ENCODE measurements at places on chromosomes 16 and 17. TPM values are rescaled to one million over a fixed set of nuclear protein-coding genes. Genes with fewer than 3 reads are reported as not detected.

- H3K36me3 ChIP-seq: no peaks in the 10 kb centered on the region
- H3K27ac ChIP-seq: no peak overlapping the region
- H3K4me3 ChIP-seq: no peak overlapping the region
- no peak for DNase-seq
- H3K4me1 ChIP-seq: no peaks in the 10 kb centered on the region
These were observed 78.9 kb upstream of the FBXO47 start for GRCh38 chr17:39045948-39046679.

TP53TG3B gene
- total RNA-seq: not detected

SDR42E1 gene
- total RNA-seq: 4.5 TPM

- peaks cover 10% of the 10 kb centered on the region for H3K36me3 ChIP-seq
- no peak for DNase-seq
- H3K27me3 ChIP-seq: no peaks in the 10 kb centered on the region
These were observed 128.0 kb downstream of the RAP1GAP2 start for GRCh38 chr17:2924211-2924610.

PPP1R27 gene
- not detected for total RNA-seq

MYH3 gene
- 5.4 TPM for total RNA-seq

FOXN1 gene
- total RNA-seq: not detected

C1QTNF8 gene
- total RNA-seq: not detected

C16orf74 gene
- total RNA-seq: 2.9 TPM

DNA sequence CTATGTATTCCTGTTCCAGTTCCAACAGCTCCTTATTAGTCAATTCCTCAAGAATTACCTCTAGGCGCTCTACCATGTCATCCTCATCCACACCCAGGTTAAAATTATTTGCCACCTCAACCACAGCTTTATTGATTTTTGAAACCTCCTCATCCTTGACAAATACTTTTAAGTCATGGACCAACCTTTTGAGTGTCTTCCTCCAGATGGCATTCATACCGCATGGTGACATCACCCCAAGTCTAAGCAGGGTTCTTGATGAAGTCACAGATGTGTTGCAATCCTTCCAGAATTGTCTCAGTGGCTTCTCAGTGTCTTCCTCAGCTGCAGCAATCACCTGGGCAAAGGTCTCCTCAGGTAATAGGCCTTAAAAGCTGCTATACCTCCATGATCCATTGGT, 40.1 kb downstream of the BCL7C start:
- no peaks in the 10 kb centered on the region for H3K36me3 ChIP-seq
- no peak overlapping the region for H3K27ac ChIP-seq
- no peak for DNase-seq
- no peak overlapping the region for H3K4me3 ChIP-seq

GRCh38 chr17:51228161-51228560, 31.7 kb downstream of the MBTD1 start:
- H3K4me3 ChIP-seq: no peak overlapping the region
- DNase-seq: no peak
- no peaks in the 10 kb centered on the region for H3K27me3 ChIP-seq
- no peak overlapping the region for H3K27ac ChIP-seq
- H3K36me3 ChIP-seq: peaks cover 15% of the 10 kb centered on the region

GRCh38 chr17:81084680-81085419, 49.9 kb downstream of the BAIAP2 start:
- no peaks in the 10 kb centered on the region for H3K36me3 ChIP-seq
- no peaks in the 10 kb centered on the region for H3K27me3 ChIP-seq
- no peak for DNase-seq
- no peak overlapping the region for H3K27ac ChIP-seq

HSD3B7 gene
- not detected for total RNA-seq

- H3K4me3 ChIP-seq: no peak overlapping the region
- no peaks in the 10 kb centered on the region for H3K27me3 ChIP-seq
- no peak for DNase-seq
- no peaks in the 10 kb centered on the region for H3K36me3 ChIP-seq
- no peak overlapping the region for H3K27ac ChIP-seq
These were observed 73.7 kb downstream of the ITFG1 start for GRCh38 chr16:47387026-47387734.

DNA sequence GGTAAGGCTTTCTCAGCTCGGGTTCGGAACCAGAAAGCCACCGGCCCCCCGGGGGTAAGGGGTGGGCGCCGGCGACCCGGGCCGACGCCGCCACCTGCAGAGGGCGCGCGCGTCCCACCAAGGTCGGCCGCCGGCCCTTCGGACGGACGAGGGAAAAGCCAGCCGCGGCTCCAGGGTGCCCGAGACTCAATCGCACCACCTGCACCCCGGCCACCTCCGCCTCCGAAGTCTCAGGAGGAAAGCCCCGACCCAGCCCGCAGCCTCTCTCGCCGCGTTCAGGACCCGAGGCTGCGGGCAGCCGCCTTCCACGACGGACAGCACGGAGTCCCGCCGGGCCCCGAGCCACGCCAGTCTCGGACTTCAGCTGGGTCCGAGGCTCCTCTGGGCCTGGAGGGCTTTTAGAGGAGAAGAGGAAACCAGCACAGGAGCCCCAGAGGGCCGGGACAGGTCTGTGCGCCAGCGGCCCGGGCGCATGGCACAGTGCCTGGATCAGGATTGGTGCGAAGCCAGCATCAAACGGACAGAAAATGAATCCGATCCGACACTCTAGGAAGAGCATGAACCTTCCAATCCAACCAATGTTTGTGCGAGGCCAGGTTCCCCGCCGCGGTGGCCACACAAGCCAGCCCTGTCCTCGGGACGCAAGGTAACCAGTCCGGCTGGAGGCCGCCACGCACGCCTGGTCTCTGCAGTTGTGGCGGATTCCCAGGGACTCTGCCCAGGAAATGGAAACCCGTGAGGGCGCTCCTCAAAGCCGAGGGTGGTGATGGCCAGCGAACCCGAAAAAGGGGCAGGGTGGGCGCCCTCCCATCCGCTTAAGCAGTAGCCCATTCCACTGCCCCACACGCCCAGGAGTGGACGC, 6.7 kb downstream of the CBX8 start:
- peaks cover 5% of the 10 kb centered on the region for H3K36me3 ChIP-seq
- peaks cover 63% of the 10 kb centered on the region for H3K27me3 ChIP-seq

Measured in CD4-positive, alpha-beta T cell (primary cell).